Choroid plexus epithelial cell (primary cell): ENCODE measurements at places on chromosomes 16 and 17.

- DNase-seq = peak; percentile 64
Measured at GRCh38 chr17:50830994-50831393, 4.4 kb upstream of the WFIKKN2 start.

- DNase-seq = no peak
Measured at GRCh38 chr17:83178533-83179304, 99.3 kb downstream of the METRNL start.

- DNase-seq = peak; percentile 93
Measured at GRCh38 chr16:75506574-75506973, 11.3 kb upstream of the CHST6 start.

GRCh38 chr17:78839762-78840529 lies 668 bp downstream of the USP36 start:
- DNase-seq = peak; percentile 75

DNA sequence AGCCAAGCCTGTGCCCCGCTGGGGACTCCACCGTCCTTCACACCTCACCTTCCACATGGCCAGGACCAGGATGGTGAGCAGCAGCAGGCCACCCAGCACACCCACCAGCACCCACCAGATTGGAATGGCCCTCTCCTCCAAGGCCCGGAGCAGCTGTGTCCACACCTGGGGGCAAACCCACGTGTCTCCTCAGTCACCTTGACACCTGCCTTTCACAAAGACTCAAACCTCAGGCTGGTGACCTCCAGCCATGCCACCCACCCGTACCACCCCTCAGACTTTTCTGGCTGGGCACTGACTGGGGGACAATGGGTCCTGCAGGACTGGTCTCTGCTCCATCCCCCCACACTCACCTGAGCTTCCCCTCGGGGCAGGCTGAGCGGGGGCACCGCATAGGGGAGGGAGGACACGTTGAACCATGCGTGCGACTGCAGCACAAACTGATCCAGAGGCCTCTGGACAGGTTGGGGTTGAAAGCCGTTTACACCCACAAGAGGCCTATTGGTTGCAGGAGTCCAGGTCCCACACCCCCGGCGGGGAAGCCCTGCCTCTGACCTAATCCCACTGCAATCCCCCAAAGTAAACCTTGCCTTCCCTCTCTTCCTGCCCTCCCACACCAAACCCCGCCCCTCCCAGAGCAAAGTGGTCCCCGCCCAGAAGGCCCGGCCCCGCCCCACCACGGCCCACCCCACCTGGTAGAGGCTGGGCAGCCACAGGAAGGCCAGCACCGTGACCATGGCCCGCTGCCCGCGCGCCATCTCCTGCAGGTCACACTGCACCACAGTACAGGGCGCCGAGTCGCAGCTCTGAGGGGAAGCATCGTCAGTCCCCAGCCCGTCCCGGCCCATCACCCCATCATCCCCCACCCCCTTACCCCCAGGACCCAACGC lies 10.9 kb upstream of the FAM171A2 start:
- no peak for DNase-seq

GRCh38 chr16:75575958-75576357 lies 9.8 kb downstream of the GABARAPL2 start:
- DNase-seq = no peak

- no peak for DNase-seq
Measured at GRCh38 chr16:72500545-72500944, 328.6 kb upstream of the PMFBP1 start.

- no peak for DNase-seq
Measured at GRCh38 chr16:49926941-49927340, 71.0 kb upstream of the ZNF423 start.

DNA sequence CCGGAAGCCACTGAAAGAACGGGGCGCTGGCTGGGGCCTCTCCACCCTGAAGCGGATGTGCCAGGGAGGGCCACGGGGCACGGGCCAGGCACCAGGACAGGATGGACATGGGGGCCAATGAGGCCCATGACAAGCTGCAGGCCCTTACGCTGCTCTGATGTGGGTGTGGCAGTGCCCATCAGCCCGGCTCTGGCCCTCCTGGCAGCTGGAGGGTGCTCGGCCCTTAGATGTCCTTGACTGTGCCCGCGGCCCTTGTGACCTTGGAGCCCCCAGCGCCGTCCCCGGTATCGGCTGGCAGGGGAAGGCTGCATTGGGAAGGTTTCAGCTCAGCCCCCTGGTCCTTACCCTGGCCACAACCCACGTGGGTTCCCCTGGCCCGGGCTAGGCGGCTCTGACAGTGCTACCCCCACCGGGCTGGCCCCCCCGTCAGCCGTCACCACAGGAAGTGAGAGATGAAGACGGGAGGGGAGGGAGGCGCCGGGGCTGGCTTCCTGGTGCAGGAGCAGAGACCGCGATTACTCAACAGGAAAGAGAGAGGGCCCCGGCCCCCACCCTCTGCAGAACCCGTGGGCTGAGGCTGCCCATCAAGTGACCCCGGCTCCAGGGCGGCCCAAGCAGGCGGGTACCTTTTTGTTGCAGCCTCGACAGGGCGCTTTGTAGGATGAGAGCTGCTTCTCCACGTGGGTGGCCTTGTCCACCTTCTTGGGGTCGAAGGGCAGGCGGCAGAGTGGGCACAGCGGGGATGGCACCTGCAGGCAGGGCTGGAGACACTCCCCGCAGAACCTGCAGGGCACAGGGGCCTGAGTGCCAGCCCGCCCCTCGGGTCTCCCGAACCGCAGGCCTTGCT lies 5.3 kb downstream of the RNF166 start:
- DNase-seq = peak; percentile 93

DNA sequence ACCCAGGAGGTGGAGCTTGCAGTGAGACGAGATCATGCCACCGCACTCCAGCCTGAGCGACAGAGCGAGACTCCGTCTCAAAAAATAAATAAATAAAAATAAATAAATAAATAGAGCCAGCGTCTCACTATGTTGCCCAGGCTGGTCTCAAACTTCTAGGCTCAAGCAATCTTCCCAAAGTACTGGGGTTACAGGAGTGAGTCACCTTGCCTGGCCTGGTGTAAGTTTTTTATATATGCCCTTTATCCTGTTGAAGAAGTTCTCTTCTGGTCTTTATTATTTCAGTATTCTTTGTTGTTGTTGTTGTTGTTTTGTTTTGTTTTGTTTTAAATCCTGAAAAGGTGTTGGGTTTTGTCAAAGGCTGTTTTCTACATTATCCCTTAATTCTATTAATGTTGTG lies 30.1 kb upstream of the ABCC1 start:
- no peak for DNase-seq

GRCh38 chr16:87961623-87962022 lies 10.4 kb downstream of the BANP start:
- no peak for DNase-seq

DNA sequence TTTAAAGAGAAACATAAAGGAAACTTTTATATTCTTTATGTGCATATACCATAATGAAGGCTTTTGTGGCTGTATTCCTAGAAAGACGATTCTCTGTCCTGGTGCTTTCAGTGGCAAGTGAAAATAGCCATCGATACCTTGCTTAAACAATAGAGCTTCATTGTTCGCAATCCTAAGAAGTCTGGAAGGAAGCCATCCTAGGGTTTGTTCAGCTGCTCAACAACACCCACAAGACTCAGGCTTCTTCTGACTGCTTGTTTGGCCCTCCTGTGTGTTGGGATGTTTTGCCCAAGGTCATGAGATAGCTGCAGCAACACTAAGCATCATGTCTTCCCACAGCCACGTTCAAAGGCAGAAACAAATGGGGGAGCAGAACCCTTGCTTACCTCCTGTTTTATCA lies 36.1 kb upstream of the COX10 start:
- no peak for DNase-seq

DNA sequence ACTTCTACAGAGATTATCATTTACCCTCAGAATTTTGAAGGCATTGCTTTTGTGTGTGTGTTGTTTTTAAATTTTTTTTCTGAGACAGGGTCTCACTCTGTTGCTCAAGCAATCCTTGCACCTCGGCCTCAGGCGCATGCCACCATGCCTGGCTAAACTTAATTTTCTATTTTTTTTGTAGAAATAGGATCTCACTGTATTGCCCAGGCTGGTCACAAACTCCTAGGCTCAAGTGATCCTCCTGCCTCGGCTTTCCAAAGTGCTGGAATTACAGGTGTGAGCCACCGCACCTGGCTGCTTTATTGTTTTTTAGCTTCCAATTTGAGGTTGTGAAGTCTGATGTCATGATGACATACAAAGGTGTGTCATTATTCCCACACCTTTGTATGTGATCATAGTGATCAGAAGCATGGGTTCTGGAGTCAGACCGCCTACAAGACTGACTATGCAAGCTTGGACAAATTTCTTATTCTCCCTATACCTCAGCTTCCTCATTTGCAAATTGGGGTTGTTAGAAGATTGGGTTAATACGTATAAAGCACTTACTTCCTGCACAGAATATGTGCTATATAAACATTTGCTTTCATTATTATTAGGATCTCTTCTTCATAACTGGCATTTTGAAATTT lies 5.8 kb downstream of the SEPHS2 start:
- no peak for DNase-seq

DNA sequence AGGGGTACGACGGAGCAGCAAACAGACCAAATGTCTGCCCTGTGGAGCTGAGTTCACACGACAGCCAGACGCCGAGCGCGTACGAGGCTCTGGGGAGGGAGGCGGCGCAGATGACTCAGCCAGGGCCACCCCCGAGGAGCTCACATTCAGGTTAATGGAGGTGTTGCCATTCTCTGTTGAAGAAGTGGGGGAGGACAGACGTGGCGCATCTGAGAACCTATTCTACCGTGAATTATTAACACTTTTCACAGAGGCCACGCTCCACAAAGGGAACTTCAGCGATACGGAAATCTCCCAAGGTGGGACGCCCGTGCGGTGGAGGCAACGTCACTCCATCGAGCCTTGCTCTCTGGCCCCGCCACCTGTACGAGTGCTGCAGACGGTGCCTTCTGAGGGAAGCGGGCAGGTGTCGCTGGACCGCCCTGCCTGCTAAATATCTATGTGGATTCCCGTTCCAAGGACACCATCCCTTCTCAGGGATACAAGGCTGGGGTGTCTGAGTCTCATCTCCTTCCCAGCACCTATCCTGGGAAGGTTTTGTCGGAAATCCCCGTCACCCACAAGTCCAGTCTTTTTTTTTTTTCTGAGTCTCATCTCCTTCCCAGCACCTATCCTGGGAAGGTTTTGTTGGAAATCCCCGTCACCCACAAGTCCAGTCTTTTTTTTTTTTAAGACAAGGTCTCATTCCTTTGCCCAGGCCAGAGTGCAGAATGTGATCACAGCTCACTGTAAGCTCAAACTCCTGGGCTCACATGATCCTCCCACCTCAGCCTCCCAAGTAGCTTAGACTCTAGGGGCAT lies 19.0 kb downstream of the ABR start:
- DNase-seq = no peak
